Activated CD8-positive, alpha-beta memory T cell treated with anti-CD3 and anti-CD28 coated beads, Interleukin-2, amount 10 ng/mL, durations not matched to agents 7 days and 5 days (primary cell): ENCODE measurements at places on chromosomes 2 and 18.

DNA sequence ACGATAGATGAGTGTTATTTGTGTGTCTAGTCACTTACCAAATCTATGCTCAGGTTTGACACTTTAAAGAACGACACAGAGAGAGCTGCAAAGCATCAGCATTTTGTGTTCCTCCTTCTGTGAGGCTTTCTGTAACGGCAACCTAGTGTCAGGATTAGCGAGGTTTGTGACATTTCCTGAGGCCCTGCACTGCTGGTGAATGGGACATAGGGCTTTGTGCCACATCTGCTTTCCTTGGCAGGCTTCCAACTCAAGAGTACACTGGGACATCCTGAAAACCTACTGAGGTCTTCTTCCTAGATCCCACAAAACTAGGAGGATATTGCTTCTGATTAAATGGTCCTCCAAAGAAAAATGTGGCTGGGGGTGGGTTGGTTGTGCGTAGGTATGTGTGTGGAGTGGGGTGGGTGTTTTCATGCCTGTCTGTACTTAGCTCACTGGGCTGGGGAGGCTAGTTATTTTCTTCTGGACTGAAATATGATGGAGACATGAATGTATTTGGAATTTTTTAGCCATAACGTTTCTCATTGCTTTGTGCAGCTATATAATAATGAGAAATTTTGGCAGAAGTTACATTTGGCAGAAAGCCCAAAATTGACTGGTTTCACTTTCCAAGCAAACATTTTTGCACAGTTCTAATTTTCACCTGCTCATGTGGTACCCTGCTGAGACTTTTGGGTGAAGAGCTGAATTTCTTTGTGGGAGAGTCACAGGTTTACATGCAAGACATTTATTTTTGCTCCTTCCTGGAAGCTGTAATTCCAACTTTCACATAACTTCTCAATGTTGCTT lies 308.4 kb downstream of the XIRP2 start:
- DNase-seq, result no peak

- DNase-seq, result no peak
These were observed 1.8 kb downstream of the BARD1 start for GRCh38 chr2:214807653-214808052.

DNA sequence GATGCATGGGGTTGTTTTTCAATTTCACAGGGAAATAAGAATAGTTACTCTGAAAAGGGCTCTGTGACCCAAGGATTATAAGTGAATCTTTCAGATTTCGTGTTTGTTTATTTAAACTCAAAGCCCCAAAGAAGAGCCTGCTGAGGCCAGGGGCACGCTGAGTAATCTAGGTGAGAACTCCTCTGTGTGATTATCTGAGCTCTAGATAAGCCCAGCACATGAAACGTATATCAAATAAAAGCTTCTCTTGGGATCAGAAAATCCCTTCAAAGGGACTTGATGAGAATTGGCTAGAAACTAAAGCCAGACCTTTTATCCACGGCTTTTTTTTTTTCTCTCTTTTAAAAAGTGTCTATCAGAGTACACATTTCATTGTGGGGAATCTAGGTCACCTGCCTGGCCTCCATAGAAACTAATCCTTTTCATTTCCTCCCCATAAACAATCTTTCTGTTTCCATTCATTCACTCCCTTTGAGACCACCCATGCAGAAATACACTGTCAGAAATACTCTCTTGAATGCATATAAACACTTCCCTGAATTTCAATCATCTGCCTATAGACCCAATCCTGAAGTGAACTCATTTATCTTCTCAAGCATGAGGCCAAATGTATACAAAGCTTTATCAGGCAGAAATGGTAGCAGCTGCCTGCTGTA lies 137.4 kb downstream of the RIT2 start:
- no peak for DNase-seq

DNA sequence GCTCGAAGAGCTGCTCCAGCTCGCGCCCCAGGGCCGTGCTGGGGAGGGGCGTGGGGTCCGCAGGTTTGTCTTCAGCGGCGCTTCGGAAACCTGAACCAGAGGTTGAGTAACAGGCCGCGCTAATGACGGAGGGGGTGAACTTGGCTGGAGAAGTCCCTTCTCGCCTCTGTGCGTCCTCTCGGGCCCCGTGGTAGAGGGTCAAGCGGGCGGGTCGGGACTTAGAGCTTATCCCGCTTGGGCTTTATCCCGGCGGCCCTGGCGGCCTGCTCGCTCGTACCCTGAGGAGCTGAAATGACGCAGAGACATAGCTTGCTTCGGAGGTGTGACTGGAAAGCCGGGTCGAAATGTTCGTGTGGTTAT lies 479 bp downstream of the RNMT start:
- DNase-seq, result peak; percentile 59

DNA sequence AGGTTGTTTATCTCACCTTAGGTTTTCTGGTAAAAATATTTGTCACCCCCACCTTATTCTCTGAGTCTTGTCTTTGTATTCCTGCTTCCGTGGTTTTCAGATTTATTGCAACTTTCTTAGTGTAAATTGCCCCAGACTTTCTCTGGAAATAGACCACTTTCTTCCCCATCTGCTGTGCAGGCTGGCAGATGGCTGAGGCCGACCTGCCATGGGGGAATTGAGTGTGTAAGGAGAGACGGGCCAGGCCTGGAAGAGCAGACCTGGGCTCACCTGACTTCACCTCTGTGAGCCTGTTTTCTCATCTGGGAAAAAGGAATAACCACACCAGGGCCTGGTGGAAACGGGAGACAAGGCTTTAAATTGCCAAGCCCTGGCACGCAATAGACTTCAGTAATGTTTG lies 44.9 kb downstream of the ACKR3 start:
- no peak for DNase-seq

DNA sequence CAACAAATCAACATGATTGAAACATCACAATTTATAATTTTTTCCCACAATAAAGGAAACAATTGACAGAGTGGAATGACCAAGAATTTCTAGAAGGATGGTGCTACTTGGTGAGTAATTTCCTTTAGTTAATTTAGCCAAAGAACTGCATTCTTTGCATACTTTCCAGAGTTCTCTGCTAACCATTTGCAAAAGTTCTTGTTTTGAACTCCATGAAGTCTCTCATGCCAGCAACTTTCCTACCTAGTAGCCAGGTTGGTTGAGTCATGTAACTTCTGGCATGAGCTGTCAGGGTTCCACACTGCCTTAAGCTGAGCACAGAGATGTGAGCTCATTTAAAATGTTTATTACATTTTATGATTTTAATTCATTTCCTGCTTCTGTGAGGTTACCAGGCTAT lies 539.6 kb downstream of the PID1 start:
- no peak for DNase-seq

DNA sequence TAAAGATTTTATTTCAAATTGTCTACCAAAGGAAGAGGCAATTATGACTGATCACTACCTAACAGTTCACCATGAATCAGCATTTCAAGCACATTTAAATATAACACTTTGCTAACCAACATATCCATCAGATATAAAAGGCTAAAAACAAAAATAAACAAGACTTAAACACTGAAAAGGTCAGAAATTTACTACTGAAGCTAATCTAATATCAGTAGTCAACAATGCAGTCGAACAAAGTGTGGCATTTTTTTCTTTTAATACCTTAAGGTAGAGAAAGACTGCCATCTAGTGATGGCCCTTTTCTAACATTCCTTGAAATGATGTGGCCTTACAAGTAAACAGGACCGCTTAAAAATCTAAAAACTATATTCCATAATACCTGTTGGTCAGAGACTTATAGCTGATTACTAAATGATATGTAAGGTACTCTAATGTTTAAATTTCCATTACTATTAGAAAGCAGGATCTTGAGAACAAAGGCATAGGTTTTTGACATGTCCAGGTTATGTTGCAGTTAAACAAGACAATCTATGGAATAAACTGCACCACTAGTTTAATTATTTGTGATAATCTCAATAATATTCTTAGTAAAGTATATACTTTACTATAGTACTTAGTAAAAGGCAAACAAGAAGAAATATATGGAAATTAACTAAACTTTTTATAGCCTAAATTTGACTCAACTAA lies 80.0 kb downstream of the EXOC6B start:
- no peak for DNase-seq

DNA sequence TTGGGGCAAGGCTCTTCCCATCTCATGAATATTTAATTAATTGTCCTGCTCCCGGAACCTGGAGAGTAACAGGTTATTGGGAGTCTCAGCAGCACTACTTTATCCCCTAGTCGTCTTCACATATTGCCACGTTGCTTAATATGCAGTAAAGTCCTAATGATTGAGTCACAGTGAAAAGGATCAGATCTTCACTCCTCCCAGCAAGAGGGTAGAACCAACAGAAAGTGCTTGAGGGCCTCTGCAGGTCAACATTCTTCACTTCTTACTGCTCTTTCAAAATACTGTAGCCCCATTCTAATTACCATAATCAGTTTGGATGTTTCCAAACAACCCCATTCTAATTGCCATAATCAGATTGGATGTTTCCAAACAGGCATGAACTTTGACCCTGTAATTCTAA lies 801.0 kb downstream of the LRRTM4 start:
- DNase-seq, result no peak
